HCT116 (cell line): ENCODE measurements at places on chromosomes 1 and 21. TPM values are rescaled to one million over a fixed set of nuclear protein-coding genes. Genes with fewer than 3 reads are reported as not detected.

Gene SLFNL1
- 0.20 TPM for total RNA-seq

Gene NDUFS2
- total RNA-seq = 82.7 TPM

Gene BRDT
- total RNA-seq = not detected

Gene PRAMEF2
- not detected for total RNA-seq

Gene TAS1R1
- not detected for total RNA-seq

Gene TFAP2E
- total RNA-seq = 6.1 TPM

Gene SPATA45
- not detected for total RNA-seq

Gene KCNJ9
- 0.05 TPM for total RNA-seq

Gene OR2T35
- total RNA-seq = not detected

Gene RGS16
- total RNA-seq = 6.5 TPM

Gene ERICH3
- not detected for total RNA-seq

Gene TTC39A
- total RNA-seq = 15.4 TPM

Gene MAEL
- not detected for total RNA-seq

Gene LRRC8B
- total RNA-seq = 17.9 TPM

Gene BATF3
- 4.8 TPM for total RNA-seq

Gene TMPRSS15
- not detected for total RNA-seq

Gene DNM3
- total RNA-seq = 3.1 TPM

Gene CDC42
- total RNA-seq = 217 TPM

Gene MYOM3
- 7.9 TPM for total RNA-seq

Gene F5
- 0.37 TPM for total RNA-seq

Gene ESPN
- 114 TPM for total RNA-seq

Gene OLFML3
- 0.25 TPM for total RNA-seq

Gene E2F2
- 16.3 TPM for total RNA-seq

Gene ZNF593OS
- not detected for total RNA-seq

Gene PHLDA3
- 22.1 TPM for total RNA-seq

Gene CCDC185
- not detected for total RNA-seq

Gene LSM10
- 49.5 TPM for total RNA-seq

Gene ATP13A2
- total RNA-seq = 60.5 TPM

Gene ZFP69B
- 0.27 TPM for total RNA-seq

Gene DIO1
- not detected for total RNA-seq

Gene KDF1
- total RNA-seq = 23.0 TPM

Gene CD5L
- total RNA-seq = not detected

Gene MFAP2
- total RNA-seq = 63.1 TPM

Gene PADI1
- 0.37 TPM for total RNA-seq

Gene SCYL3
- total RNA-seq = 7.6 TPM

Gene CACNA1S
- not detected for total RNA-seq

Gene PROX1
- 0.22 TPM for total RNA-seq

Gene C2CD2
- total RNA-seq = 22.0 TPM

Gene SH2D1B
- total RNA-seq = 0.12 TPM

Gene NCAM2
- total RNA-seq = not detected

Gene C2CD4D
- 0.17 TPM for total RNA-seq

Gene COL8A2
- 0.05 TPM for total RNA-seq

Gene C1QTNF12
- total RNA-seq = 6.9 TPM

Gene GJA8
- total RNA-seq = not detected

Gene JAM2
- 0.15 TPM for total RNA-seq

Gene ANKRD65
- not detected for total RNA-seq

Gene TOR3A
- total RNA-seq = 27.0 TPM

Gene ZMYND12
- 0.25 TPM for total RNA-seq

Gene TEDDM1
- not detected for total RNA-seq

Gene TSACC
- total RNA-seq = 1.0 TPM

Gene ST6GALNAC5
- 1.2 TPM for total RNA-seq

Gene LEFTY1
- 0.64 TPM for total RNA-seq

Gene CENPS
- total RNA-seq = 21.9 TPM

Gene C1orf50
- total RNA-seq = 5.8 TPM

Gene CHAF1B
- 26.1 TPM for total RNA-seq

Gene TDRD5
- 0.25 TPM for total RNA-seq

Gene GJB5
- 4.6 TPM for total RNA-seq

Gene MTARC2
- 16.6 TPM for total RNA-seq

Gene B3GALT5
- 1.2 TPM for total RNA-seq
